ENCODE measurements at places on chromosomes 12 and 14. TPM values are rescaled to one million over a fixed set of nuclear protein-coding genes. Genes with fewer than 3 reads are reported as not detected.

GRCh38 chr12:920676-921075 is 28.8 kb downstream of the RAD52 start:
- DNase-seq, result no peak

- DNase-seq, result peak; percentile 15
These were observed at the start of gene CACNB3 for GRCh38 chr12:48817873-48818830. CACNB3 (plus strand) TSS chr12:48818496; CDS start chr12:48818930, 434 bp downstream.

DNA sequence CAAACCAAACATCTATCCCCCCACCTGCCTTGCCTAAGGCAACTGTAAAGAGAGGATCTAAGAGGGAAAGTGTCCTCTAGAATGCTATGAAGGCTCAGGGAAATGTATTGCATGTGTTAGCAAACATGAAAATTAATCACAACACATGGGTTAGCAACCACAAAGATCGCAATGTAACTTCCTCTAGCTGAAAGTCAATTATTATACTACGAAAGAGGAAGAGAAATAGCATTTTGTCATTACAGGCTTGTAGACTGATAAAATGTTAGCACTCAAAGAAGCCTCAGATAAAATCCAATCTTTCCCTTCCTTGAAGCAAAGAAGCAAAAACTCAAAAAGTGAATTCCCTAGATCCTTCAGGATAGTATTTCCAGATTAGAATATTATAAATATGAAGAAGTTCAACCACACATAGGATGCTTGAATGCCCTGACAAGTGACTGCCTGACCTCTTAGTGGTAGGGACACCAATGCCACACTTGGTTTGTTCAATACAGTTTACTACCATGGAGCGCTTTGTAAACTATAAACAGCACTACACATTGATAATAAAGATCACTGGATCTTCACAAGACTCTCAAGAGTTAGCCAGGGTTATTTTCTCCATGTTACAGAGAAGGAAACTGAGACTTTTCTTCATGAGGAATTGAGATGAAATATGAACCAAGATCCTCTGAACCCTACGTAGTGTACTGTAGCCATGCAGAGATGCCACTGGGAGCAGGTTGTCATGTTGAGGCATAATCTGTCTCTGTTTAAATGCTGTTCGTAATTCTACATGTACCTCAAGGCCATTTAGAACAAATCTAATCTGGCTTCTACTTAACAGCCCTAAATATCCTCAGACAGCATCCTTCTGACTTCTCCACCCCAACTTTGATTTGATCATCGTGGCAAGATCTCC is 100.7 kb downstream of the ITPR2 start:
- DNase-seq, result peak; percentile 37

- no peak for DNase-seq
These were observed 84.2 kb downstream of the SCN8A start for GRCh38 chr12:51675071-51675803.

Gene HOXC13
- total RNA-seq, result 0.15 TPM

Gene GAPDH
- total RNA-seq, result 5,930 TPM

Gene CLEC4A
- 0.35 TPM for total RNA-seq

Gene OR4K13
- not detected for total RNA-seq

All from renal cortical epithelial cell (primary cell).